Activated CD8-positive, alpha-beta memory T cell treated with anti-CD3 and anti-CD28 coated beads for 1 hour (primary cell): ENCODE measurements at places on chromosomes 7 and 10.

DNA sequence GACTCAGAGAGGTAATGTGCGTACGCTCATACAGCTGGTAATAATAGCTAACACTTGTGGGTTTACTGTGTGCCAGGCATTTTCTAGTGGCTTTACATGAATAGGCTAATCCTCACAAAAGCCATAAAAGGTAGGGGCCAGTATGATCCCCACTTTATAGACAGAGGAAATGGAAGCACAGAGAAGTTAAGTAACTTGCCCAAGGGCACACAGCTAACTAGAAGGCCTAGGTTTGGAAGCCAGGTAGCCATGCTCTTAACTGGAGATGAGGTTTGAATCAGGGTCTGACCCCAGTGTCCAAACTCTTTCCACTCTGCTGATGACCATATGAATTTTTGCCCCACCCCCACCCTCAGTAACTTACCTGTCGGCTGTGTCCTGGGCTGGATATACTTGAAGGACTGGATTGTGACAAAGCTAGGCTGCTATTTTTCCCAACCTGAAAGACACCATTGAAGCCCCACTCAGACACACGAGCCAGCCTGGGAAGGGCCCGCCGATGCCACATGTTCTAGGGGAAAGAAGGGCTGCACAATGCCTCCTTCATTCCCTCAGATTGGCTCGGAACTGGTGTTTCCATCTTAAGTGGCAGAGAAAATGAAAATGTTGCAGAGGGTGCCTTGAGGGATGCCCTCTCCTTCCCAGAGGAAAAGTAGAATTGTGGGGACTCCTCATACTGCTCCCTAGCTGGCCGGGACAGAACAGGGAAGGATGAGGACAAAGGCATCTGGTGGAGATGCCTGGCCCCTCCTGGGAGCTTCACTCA is 29.1 kb upstream of the EFCAB10 start:
- no peak for DNase-seq

DNA sequence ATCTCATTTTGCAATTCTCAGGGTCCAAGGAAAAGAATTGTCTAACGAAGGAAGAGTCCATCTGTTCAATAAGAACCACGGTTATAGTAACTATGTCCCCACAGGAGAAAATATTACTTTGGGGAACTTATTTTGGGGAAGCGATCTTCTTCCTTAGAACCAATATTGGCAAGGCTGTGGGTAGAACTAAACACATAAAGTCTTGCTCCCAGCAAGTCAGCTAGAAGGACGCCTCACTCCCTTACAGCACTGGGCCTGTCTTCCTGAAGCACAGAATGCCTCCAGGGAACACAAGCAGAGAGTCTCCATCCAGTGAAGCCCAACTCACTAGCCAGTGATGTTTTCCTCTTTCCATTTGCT is 30.2 kb downstream of the C10orf71 start:
- DNase-seq, result no peak

GRCh38 chr10:73819513-73820093 is 8.2 kb upstream of the NDST2 start:
- DNase-seq, result no peak

DNA sequence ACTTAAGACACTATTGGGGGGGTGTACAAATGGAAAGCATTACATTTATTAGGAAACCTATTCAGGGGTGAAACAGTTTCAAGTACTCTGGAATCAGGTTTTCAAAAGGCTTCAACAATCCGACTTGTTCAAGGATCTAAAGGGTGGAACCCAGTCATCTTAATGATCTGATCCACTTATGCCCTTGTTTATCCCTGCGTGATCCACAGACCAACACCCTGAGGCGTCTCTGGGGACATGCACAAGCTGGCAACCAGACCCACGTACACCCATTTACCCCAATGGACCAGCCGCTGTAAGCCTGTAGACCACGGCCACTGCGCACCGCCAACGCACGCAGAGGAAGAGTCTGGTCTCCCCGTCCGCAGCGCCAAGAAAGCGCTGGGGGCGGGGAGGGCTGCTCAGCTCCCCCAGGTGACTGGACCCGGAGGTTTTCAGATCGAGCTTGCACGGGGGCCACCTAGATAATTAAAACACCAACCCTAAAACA is 13.4 kb downstream of the HNRNPF start:
- DNase-seq, result no peak

GRCh38 chr7:90472805-90473540 is 3.5 kb downstream of the PTTG1IP2 start:
- DNase-seq, result no peak

- no peak for DNase-seq
Measured at GRCh38 chr10:124035306-124035927, 58.0 kb downstream of the CHST15 start.

DNA sequence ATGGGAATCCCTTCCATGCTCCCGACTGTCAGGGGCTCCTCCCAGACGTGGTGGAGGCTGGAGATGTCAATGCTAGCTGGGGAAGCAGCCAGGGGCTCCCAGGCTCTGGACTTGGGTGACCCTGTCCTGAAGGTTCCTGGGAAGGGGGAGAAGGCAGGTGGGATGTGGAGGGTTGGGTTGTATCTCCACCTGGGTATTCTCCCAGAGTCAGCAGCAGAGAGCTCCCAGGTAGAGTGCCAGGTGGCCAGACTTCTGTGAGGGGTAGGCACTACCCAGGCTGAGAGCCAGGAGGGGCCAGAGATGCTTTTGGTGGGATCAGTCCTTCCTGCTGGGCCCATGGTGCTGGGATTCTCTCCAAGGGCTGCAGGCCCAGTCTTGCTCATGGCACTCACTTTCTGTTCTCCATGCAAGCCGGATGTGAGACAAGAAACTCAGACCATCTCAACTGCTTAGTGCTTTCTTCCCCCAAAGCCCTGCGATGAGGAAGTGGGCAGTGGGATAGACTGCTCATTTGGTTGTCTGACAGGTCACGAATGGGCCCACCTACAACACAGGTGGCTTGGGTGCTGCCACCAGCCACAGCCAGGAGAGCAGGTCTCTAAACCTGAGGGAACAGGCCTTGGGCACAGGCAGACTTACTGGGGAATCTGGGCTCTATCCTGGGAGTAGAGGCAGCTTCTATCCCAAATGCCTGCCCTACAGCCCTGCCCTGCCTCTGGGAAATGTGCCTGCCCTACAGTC is 52.5 kb upstream of the CAMK2B start:
- no peak for DNase-seq

DNA sequence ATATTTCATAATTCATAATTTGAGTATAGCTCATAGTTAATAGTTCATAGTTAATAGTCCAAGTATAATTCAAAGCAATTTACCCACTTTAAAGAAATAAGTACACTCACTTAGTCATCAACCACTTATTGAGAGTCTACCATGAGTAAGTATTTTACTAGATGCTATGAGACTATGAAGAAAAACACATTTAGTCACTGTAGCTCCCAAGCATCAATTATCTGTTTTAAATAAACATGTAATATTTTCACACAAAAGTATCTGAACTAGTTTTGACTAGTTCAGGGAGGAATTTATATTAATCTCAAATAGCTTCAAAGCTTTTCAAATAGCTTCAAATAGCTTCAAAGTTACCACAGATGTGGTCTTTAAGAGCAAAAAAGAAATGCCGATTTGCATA is 119.2 kb downstream of the ANK3 start:
- no peak for DNase-seq

- no peak for DNase-seq
Measured at GRCh38 chr10:4334871-4335270, 491.1 kb upstream of the AKR1E2 start.

GRCh38 chr7:17195576-17195975 is 102.9 kb upstream of the AHR start:
- DNase-seq, result no peak
